ENCODE measurements at places on chromosomes 4 and X. TPM values are rescaled to one million over a fixed set of nuclear protein-coding genes. Genes with fewer than 3 reads are reported as not detected.

- no peak for DNase-seq
Observed at GRCh38 chrX:120244395-120244734, 6.2 kb upstream of the ZBTB33 start.

Gene CYSLTR1
- not detected for total RNA-seq

DNA sequence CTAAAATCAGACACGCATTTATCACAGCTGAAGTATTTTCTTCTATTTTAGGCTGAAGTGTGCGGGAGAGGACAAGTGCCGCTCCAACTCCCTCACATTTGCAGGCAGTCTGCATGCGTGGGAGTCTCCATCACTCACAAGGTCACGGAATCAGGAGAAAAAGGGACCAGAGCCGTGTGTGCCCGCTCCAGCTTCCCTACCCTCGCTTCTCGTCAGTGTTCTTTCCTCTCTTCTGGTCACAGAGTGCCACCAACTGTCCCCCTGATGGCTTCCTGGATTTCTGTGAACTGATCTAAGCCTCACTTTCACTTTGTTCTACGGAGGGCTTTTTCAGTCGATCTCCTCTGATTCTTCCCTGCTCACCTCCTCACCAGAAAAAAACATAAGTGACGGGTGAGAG is 407.4 kb upstream of the AADAT start:
- no peak for DNase-seq

GRCh38 chr4:109589119-109589518 is 29.1 kb downstream of the MCUB start:
- DNase-seq, result no peak

- DNase-seq, result no peak
Observed at GRCh38 chrX:69616457-69617203, 717 bp downstream of the EDA start.

Gene RBM46
- total RNA-seq, result not detected

DNA sequence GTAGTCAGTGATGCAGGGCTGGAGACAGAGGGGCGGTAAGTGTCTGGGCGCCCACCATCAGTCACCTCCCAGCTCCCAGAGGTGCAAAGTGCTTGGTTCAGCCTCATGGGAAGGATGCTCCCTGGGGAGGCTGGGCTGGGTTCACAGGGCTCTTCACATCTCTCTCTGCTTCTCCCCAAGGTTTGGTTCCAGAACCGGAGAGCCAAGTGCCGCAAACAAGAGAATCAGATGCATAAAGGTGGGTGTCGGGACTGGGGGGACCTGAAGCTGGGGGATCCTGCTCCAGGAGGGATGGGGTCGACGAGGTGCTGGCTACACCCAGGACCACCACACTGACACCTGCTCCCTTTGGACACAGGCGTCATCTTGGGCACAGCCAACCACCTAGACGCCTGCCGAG is 10.1 kb downstream of the SHOX start:
- no peak for DNase-seq

DNA sequence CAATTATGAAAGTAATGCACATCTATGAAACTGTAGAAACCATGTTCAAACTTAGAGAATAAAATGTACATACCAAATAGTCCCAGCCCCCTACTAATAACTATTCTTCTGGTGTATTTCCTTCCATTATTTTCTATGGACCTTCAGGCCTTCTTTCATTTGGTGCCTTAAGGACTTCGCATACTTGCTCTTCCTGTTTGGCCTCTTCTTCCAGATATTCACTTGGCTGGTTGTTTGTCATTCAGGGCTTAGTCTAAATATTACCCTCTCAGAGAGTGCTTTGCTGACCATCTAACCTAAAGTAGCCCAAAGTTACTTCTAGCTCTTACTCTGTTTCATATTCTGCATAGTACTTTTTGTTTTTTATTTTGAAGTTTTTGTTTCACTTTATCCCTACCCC is 70.3 kb upstream of the ARMCX2 start:
- no peak for DNase-seq

Gene NAA11
- total RNA-seq, result not detected

- DNase-seq, result no peak
Observed at GRCh38 chrX:130688360-130688759, 214.6 kb downstream of the ENOX2 start.

GRCh38 chr4:24513718-24514117 is 70.6 kb downstream of the DHX15 start:
- no peak for DNase-seq

GRCh38 chr4:36123906-36124305 is 120.4 kb downstream of the ARAP2 start:
- no peak for DNase-seq

Gene TCEANC
- total RNA-seq, result 1.6 TPM

- DNase-seq, result no peak
Observed at GRCh38 chr4:113469926-113470325, 291.6 kb downstream of the CAMK2D start.

- no peak for DNase-seq
Observed at GRCh38 chrX:133563705-133564104, 148.4 kb upstream of the GPC4 start.

DNA sequence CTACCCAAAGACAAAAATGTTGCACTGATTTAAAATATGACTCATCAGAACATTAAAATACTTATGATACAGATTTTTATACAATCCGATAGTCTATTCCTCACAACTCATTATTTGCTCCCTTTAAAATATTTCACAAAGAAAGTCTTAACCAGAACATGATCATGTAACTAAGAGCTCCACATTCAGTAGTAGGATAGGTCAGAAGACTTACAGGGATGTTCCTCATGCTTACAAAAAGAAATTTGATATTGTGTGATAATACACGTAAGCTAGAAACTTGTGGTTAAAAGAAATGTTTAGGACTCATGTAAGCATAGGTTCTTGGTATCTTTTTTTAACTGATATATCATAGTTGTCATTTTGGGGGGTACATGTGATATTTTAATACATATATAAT is 235.9 kb downstream of the PALLD start:
- no peak for DNase-seq

Gene SEL1L3
- 35.4 TPM for total RNA-seq

GRCh38 chr4:181468451-181468850 is 774.8 kb upstream of the TENM3 start:
- no peak for DNase-seq

DNA sequence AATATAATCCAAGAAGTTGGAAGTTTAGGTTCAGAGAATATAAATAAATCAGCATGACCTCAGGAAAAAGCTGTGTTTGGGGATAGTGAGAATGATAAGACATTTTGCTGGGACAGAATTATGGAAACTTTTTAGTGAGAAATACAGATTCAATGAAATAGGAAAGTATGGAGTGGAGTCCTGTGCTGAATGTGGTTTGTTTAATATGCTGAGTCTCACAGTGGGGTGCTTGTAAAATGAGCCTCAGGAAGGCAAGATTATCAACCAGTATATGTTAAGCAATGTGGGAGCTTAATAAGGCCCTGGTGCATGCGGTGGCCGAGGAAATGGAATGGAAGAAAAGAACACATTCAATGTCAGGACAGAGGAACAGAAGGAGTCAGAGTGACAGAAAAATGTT is 1554.7 kb upstream of the TENM3 start:
- DNase-seq, result no peak

Gene FAM47A
- not detected for total RNA-seq

DNA sequence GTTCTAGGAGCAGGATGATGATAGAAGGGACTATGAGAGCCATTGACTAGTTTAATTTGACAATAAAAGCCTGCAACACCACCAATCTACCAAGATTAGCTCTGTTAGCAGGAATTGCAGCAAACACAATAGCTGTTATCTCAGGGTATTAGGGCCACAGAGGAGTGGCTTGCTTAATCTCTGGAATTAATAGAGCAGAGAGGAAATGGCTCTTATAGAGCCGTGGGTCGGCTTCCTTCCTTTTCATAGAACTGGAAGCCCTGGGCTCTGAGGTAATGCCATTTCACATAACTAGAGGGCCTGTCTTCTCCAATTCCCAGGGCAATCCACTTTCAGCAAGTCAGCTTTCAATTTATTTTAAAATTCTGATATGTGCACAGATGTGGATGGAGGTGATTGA is 83.0 kb downstream of the MAMLD1 start:
- DNase-seq, result no peak

Gene ZCCHC18
- total RNA-seq, result 0.34 TPM

Data from HFFc6 (cell line).